Stimulated activated CD8-positive, alpha-beta memory T cell treated with anti-CD3 and anti-CD28 coated beads, Interleukin-4, amount 100 ng/mL, for 1 hour (primary cell): ENCODE measurements at places on chromosomes 13 and 19.

DNA sequence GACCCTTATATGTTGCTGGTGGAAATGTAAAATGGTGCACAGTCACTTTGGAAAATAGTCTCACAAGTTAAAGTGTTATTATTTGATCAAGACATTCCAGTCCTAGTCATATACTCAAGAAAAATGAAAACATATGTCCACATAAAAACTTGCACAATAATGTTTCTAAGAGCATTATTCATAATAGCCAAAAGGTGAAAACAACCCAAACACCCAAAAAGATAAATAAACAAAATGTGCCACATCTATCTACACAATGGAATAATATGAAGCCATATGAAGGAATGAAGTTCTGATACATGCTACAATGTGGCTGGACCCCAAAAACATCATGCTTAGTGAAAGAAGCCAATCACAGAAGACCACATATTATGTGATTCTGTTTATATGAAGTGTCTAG is 14.4 kb upstream of the AKAP8 start:
- DNase-seq, result no peak

DNA sequence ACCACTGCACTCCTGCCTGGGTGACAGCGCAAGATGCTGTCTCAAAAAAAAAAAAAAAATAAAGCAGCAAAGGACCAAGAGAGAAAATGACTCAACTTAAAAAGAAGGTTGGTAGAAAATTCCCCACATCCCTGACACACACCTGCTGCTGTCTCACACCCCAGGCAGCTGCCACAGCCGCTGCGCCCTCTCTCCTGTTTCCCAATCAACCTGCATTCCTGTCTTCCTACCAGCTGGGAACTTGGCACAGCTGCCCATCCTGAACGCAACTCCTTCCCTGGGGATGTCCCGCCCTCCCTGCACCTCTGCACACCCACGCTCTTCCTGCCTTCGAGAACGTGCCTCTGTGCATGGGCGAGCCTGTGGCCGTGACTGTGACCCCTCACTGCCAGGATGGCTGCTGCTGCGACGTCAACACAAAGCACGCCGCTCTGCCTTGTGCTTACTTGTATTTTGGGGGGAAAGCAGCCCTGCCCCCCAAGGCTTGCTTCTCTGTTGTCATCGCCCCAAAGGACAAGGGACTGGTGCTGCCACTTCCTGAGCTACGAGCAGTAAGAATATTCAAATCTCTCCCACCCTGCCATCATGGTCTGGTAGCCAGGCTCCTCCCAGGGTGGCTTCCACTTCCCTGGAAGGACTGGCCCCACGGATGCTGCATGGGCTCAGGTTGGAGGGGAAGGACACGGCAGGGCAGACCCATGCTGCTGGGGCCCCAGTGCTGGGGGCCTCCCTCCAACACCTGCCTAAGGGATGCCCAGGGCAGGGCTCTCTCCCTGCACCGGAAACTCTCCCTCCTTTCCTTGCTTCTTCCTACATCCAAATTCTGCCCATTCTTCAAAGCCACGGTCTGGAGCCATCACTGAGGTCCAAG is 20.7 kb downstream of the SH3GL1 start:
- DNase-seq, result no peak

DNA sequence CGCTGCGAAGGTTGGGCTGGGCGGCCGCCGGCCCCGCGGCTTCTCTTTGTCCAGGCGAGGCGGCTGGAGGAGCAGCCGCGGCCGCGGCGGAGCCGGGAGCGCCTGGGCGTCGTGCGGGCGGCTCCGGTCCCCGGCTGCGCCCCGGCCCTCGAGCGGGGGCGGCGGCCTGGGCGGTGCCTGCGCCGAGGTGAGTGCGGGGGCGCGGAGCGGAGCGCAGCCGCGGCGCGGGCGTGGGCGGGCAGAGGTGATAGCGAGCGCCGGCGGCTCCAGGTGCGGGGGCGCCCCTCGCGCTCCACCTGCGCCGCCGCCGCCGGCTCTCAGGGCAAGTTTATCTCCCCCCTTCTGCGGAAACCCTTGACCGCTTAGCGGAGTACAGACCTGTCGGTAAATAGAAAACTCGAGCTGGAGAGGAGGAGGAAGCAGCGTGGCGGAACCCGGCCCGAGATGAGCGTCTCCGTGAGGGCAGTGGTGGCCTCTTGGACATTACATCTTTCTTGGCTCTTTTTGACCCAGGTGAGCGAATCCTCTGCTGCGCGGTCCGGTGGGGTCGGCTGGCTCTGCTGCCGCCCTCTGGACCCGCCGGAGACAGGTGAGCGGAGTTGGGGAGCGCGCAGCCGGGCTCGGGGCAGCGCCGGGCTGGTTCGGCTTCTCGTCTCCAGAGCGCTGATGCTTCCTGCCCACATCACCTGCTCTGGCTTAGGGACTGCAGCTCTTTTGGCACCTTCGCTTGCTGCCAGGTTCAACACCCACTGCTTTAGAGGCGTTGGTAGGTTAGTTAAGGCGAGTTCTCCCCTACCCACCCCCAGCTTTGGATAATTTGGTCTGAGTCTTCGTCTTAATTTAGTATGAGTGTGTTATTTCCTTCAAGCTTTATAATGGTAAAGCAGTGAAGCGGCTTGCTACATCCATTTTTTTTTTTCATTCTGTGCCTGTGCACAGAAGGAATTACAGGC is at the start of gene MTUS2:
Gene MTUS2 (plus strand): TSS at position 241 of the 953 bp plus-strand sequence.
- DNase-seq, result no peak

DNA sequence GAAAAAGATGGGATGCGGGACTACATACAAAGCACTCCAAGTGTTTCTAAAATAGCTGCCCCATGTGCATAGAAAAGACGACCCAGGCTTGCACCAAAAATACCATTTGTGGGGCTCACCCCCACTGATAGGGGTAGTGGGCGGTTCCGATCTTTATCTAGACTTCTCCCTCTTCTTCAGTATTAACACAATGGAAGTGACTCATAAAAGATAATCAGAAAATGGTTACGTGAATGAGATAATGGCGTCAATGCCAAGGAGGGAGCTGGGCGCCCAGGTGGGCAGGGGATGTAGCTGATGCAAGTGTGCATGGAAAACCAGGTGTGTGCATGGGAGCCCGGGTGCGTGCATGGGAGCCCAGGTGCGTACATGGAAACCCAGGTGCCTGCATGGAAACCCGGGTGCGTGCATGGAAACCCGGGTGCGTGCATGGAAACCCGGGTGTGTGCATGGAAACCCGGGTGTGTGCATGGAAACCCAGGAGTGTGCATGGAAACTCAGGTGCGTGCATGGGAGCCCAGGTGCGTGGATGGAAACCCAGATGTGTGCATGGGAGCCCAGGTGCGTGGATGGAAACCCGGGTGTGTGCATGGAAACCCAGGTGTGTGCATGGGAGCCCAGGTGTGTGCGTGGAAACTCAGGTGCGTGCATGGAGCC is 32.7 kb downstream of the LAMP1 start:
- no peak for DNase-seq

DNA sequence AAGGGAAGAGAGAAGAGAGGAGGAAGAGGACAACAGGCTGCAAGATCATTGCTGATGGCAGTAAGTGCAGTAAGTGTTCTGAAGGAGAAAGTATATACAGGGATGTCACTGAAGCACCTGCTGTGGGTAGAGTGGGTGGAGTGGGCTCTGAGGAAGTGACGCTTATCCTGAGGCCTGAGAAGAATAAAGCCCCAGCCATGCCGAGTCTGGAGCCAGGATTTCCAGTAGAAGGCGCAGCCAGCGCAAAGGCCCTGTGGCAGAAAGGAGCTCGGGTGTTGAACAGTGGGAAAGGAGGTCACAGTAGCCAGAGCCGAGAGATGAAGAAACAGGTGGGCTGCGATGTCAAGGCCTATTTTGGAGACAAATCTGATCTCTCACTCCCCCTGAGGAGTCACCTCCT is 31.8 kb upstream of the ADGRE5 start:
- DNase-seq, result no peak

GRCh38 chr19:28920269-28921066 is 292.5 kb downstream of the UQCRFS1 start:
- no peak for DNase-seq

DNA sequence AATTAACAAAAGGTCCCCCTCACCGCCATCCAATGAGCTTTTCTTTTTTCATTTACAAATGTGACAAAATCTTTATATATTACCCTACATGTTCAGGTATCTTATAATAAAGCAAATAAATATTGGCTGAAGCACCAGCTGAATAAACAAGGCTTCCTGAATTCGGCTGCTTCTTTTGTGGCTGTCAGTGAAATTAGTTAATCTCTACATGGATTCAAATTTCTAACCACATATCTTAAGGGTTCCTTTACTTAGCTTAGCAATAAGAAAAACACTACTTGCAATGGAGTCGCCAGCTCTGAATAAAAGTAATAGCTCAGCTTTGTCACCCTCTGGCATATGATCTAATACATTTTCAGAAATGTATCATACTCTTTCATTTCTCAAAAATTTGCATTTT is 104.3 kb downstream of the CCNA1 start:
- no peak for DNase-seq

GRCh38 chr13:26469602-26470001 is 87.9 kb upstream of the WASF3 start:
- DNase-seq, result no peak

GRCh38 chr19:41355802-41356201 is 2.1 kb upstream of the TGFB1 start:
- no peak for DNase-seq

GRCh38 chr19:5587661-5588060 is 19.9 kb upstream of the TINCR start:
- no peak for DNase-seq

DNA sequence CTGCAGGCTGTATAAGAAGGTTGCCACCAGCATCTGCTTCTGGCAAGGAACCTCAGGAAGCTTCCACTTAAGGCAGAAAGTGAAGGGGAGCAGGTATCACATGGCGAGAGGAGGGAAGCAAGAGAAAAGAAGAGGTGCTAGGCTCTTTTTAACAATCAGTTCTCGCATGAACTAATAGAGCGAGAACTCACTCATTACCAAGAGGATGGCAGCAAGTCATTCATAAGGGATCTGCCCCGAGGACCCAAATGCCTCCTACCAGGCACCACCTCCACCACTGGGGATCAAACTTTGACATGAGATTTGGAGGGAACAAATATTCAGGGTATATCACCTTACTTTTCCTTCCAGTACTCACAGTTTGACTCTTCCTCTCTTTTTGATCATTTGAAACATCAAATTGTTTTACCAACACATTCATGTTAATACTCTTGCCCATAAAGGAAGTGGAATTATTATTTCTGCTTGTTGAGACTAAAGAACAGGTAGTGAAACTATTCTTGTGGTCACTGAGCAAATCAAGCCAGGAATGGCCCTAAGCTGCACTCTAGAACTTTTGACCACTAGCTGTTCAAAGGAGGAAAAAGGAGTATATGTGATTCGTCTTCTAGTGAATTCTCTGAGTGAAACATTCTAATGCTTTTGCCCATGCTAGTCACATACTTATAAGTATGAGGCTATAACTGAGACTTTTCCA is 45.0 kb downstream of the LACC1 start:
- no peak for DNase-seq

GRCh38 chr19:45152504-45153338 is 8.1 kb downstream of the NKPD1 start:
- no peak for DNase-seq

GRCh38 chr19:39106194-39106593 is 19.4 kb upstream of the PAK4 start:
- DNase-seq, result no peak

DNA sequence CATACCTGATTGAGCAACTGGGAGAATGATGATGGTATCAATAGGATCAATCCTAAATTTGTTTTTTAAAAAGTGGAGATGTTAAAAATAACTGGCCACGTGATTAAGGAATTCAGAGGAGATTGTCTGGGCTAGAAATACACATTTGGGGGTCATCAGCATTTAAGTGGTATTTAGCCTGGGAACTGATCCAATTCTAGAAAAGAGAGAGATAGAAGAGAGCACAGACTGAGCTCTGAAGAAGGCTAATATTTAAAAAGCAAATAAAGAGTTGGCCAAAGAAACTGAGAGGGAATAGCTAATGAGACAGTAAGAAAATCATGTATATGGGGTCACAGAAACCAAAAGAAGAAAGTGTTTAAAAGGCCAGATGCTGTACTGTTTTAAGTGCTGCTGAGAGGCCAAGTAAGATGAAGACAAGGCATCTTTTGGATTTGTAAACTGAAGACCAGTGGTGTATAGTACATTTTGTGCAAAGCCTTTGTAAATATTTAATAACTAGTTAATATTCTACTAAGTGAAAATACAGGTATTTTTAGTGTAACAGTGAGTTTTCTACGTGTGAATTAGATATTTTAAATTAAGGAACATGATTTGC is 40.2 kb downstream of the UBL3 start:
- no peak for DNase-seq

DNA sequence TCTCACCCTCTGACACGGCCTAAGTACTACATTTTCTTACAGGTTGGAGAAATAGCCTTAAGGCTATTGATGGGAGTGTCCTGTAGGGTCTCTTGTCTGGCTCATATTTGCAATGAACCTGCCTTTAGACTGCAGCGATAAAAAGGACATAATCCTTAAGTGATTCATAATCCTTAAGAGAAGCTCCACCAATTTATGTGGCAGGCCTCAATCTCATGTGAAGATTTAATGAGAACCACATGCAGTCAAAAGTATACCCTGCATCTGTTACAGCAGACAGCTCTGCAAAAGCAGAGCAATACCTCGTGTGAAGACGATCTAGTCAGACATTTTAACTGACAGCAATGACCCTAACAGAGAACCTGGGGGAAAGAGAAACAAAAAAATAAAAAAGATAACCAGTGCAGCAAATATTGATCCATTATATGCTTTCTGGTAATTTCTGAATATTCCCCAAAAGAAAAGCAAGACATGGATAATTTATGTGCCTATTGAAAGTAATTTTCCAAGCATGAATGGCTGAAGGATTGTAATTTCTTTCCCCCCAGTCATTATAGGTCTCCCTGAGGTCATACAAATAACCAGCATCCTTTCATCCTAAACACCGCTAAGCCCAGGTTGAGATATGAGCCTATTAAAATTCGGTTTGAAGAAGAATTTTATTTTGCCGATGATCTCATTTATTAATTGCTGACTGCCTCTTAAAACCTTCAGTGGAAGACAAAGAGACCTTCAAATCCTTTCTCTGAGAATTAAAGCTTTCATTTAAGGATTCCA is 321.8 kb upstream of the NBEA start:
- DNase-seq, result no peak

DNA sequence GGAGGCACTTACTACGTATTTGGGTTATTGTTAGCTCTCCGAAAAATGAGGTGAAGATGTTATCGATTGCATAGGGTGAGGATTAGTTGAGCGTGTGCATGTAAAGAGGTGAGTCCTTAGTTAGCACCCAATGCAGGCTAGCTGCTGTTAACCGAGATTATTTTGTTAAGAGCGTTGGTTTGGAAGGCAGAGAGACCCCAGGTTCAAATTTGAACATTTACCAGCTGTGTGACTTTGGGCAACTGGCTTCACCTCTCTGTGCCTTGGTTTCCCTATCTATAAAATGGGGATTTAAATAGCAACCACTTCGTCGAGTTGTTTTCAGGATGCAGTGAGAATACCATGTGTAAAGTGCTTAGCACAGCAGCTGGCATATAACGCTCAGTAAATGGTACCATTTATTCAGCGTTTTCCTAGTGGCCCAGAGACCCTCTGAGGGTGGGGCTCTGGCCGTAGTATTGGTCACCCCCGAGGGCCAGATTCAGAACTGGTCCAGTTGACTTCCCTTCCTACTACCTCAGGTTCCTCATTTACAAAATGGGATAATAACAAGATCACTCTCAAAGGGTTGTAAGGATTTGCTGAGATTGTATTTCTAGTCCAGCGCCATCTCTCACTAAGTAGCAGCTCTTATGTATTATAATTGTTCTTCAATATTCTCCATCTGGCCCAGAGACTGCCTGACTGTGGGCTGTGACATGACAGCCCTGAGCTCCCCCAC is 887 bp downstream of the SIPA1L3 start:
- no peak for DNase-seq
